Choroid plexus epithelial cell (primary cell): ENCODE measurements at places on chromosomes 5 and 9.

DNA sequence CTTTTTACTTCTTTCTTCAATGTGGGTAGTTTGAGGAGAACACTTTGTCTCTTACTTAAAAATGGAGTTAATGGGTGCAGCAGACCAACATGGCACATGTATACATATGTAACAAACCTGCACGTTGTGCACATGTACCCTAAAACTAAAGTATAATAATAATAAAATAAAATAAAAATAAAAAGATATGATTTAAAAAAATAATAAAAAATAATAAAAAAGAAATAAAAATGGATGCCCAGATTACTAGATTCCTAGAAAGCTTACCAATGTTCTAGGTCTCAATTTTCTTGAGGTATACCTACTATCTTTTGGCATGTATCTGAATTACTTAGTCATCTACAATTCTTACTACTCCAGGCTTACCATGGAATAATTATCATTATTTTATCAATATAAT is 2001.6 kb upstream of the CDH9 start:
- DNase-seq = no peak

DNA sequence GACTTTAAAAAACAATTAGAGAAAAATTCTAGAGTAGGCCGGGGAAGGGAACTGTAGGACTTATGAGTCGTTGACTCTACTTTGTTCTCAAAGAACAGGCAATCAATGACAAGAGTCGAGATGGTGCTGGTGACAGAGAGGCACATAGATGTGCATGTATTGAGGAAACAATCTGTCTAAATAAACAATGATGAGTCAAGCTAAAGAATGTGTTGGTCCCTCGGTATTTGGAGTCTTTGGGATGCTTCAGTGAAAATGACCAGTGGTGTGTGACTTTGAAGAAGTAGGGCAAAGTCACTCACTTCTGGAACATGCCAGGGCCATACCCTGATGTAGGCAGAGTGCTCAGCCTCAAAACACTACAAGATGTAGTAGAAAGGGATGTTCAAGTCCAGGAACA is 288.1 kb upstream of the PANK3 start:
- DNase-seq = no peak

DNA sequence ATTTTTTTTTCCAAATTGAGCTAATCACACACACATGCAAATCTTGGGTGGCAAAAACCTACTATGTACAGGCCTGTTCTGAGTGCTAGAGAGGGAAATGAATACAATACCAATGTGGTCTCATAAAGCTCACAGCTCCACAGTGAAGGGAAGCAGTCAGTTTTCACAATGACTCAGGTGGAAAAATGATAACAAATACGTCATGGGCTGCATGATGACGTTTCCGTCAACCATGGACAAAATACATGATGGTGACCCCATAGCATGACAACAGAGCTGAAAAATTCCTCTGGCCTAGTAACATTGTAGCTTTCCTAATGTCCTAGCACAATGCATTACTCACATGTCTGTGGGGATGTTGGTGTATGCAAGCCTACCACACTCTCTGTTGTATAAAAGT is 252.5 kb downstream of the TRIM32 start:
- DNase-seq = no peak

- peak; percentile 67 for DNase-seq
Measured at GRCh38 chr9:5630081-5630507, 1.2 kb downstream of the RIC1 start.

DNA sequence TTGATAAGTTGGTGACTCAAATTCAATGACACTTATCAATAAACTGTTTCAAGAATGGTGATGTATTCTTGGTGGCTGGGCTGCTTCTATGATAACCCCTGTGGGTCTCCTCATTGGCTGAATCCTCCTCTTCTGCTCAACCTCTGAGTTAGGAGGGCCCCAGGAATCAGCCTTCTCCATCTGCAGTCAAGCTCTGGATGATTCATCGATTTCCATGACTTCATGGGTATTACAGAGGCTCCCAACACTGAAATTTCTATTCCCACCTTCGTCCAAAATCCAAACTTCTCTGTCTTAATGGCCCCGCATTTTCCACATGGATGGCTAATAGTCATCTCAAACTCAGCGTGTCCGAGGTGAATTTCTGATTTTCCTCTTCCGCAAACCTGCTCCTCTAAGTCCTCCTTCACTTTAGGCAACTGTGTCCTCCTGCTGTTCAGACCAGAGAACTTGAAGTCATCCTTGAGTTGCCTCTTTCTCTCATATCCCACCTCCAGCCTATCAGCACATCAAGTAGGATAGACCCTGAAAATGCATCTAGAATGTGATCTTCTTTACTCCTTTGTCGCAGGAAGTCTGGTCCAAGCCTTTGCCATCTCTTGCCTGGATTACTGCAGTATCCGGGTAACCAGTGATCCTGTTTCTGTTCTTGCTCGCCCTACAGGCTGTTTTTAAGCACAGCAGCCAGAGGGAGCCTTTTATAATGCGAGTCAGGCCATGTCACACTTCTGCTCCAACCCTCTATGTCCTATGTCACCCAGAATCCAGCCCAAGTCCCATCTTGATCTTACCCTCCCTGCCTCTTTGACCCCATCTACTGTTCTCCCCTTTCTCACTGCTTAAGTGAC is 41.4 kb upstream of the IL7R start:
- DNase-seq = peak; percentile 58

DNA sequence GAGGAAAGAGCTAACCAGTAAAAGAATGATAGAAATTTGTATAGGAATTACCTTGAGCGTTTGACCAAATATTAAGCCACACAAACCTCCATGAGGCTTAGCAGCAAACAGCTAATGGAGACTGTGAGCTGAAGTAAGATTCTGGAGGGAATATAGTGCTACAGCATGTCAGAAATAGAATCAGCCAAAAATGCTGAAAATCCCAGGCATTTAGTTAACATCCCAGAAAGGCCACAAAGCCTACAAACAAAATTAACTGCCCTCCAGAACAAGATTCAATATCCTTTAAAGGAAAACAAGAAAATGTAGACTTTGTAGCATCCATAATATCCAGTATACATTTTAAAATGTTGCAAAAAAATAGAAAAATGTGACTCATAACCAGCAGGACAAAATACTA is 257.8 kb upstream of the TUSC1 start:
- DNase-seq = no peak

GRCh38 chr9:26325444-26325829 is 567.2 kb downstream of the CAAP1 start:
- DNase-seq = no peak

GRCh38 chr5:85320495-85320894 is 935.8 kb upstream of the EDIL3 start:
- no peak for DNase-seq

DNA sequence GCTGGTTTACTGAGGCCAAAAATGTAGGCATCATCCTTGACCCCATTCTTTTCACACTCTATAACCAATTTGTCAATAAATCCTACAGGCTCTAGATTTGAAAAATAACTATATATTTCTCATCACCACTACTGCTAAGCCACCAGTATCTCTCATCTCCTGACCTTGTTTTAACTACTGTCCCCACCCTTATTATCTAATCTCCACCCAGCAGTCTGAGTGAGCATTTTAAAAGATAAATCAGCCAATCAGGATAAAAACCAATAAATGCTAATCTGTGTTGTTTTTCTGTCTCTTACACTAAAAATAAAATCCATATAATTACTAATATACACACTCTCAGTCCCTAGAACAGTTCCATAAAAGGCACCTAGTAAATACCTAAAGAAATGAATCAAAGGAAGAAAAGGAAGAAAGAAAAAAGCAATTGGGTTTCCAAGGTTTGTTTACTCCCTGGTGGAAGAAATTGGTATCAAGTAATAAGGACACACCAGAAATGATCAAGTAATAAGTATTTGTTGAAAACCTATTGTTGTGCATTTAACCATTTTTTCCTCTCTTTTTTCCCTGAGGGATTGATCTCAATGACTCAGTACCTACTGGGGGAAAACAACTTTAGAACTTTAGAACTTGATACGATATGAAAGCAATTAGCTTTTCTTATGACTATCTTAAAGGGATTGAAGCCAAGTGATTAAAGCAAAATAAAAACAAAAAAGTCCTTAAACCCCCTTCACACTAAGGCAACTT is 19.3 kb downstream of the MRPS27 start:
- DNase-seq = no peak

DNA sequence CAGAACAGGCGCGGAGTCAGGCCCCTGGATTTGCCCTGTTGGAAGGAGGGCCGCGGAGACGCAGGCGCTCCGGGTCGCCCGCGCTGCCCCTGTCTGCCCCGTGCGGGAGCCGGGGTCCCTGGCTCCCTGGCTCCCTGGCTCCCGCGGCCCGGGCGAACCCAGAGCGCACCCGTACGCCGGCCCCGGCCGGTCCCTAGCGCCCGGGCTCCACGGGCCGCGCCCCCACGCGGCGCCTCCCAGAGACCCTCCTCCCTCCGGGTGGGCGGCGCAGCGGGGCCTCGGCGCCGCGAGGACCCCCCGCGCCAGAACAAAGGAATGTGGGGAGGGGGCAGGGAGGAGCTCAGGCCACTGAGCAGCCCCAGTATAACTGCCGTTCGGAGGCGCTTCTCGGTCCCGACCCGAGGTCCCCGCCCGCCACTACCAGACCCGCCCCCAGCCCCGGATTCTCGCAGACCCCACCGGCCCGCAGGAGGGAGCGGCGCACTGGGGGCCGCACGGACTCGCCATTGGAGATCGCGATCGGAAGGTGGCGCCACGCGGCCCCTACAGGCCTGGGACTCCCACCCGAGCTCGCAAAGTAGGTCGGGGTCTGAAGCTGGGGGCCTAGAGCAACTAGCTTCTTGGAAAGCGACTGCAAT is 2.4 kb downstream of the NFIL3 start:
- peak; percentile 64 for DNase-seq

DNA sequence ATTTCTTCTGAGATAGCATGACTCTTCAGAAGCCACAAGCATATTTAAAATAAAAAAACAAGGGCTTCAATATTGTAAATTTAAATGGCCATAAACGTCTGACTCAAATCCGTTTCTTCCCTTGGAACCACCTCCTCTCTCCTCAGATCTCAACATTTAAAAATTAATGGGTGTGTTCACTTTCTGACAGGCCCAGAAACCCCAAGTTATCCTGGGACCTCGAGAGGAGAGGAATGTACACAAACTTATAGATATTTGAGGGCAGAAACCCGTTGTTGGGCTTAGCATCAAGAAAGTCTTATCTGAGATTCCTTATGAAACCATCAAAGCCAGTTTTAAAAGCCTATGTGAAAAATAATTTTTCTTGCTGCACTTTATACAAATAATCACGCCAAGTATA is 29.2 kb downstream of the MLLT3 start:
- DNase-seq = no peak

DNA sequence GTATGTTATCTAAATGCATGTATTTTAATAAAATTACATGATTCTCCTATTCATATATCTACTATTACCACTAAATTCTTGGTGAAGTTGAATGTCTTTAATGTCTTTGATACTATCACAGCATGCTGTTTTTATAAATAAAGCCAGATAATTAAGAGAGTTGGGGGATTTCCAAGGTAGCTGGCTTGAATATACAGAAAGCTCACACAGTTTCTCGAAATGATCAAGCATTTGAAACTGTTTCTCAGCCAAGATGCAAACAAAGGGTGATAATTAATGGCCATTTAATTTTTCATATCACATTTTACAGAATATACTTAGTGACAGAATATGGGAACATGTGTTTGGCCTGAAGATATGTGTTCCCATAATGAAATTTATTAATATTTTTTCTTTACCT is 145.6 kb upstream of the CDH12 start:
- no peak for DNase-seq

DNA sequence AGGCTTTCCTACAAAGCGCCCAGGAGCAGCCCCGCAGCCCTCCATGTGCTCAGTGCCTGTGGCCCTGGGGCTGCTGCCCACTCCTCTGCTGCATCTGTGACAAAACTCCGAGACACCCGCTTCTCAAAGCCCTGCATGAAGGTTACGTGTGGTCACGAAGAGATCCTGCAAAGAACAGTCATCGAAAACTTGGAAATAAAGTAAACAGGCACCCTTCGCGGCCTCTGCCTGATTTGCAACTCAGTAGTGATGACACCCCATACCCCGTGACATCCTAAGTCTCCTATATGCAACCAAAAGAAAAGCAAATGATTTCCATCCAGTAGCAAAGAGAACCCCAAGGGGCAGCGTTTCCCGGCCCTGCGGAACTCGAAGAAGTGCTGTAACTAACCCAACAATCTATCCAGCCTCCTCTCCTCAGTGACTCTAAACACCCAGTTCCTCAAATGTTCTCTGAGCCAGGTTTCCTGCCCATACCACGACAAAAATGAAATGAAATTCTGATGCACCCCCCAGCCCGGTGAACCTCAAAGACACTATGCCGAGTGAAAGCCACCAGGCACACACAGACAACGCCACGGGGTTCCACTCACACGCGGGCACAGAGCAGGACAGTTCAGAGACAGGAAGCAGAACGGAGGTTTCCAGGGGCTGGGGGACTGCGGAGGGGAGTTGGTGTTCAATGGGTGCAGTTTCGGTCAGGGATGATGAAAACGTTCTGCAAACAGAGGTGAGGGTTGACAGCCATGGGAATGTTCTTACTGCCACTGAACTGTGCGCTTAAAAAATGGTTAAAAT is 19.0 kb downstream of the NACC2 start:
- no peak for DNase-seq

DNA sequence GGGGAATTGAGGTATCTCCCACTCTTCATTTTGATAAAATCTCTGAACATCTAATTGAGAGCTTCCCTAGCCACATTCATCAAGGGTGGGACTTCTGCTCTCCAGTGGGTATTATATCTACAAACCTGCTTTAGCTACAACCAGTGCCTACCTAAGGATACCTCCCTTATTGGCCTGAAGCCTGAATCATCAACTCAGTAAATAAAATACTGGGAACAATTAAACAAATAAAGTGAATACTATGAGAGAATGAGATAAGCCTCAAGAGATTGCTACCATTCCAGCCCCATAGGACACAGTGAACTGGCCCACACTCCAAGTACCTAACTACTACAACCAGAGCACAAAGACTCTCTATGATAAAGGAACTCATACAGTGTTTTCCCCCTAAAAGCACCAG is 47.4 kb upstream of the IL12B start:
- no peak for DNase-seq

DNA sequence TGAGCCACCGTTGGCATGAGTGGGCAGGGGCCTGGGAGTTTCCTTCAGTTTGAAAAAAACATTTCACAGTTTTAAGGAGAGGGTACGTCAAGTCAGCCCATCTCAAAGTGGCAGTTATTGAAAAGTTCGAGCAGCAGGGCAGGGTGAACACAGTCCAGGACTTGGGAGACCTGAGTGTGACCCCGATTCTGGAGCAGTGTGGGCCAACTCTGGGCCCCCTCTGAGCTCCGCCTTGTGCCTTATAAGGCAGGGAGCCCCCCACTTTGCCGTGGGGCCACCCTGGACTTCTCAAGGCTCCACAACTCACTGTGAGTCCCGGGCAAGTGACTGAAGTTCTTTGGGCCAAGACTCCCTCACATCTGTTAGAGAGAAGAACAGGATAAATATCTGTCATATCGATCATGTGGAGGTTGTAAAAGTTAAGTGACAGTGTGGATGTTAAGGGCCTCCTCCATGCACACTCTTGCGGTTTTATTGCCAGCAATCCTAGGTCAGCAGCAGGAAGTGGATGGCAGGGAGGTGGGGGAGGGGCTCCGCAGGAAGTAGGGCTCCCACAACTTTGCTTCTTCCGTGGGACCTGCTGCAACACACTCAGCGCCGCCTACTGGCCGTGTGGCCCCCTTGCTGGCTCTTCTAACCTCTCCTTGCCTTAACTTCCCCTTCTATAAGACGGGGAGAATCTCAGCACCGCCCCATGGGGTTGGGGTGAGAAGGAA is 38.4 kb downstream of the HRH2 start:
- peak; percentile 7 for DNase-seq

GRCh38 chr5:34826347-34826746 is 12.6 kb upstream of the TTC23L start:
- peak; percentile 38 for DNase-seq
